ENCODE measurements at places on chromosomes 4 and X.

- no peak for DNase-seq
These were observed 23.4 kb downstream of the PIGG start for GRCh38 chr4:522438-522837.

- DNase-seq, result no peak
These were observed 3.8 kb downstream of the APLN start for GRCh38 chrX:129650821-129651510.

DNA sequence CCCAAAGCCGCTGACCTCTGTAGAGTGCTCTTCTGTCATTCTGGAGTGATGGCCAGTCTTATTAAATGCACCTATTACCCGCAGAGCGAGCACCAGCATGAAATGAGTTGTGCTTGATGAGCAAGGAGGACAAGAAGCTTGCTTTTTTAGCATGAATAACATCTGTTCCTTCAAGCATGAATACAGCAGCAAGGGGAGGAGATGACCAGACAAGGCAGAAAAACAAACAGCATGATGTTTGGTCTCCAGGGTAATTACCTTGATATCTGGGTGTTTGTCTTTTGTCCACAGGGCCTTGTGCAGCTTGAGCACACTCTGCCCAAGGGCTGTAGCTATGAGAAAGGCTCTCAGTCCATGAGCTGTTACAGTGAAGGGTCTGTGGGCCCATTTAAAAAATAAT lies 324.8 kb upstream of the DDX53 start:
- no peak for DNase-seq

- peak; percentile 96 for DNase-seq
These were observed 117.8 kb upstream of the NOCT start for GRCh38 chr4:138897811-138898226.

DNA sequence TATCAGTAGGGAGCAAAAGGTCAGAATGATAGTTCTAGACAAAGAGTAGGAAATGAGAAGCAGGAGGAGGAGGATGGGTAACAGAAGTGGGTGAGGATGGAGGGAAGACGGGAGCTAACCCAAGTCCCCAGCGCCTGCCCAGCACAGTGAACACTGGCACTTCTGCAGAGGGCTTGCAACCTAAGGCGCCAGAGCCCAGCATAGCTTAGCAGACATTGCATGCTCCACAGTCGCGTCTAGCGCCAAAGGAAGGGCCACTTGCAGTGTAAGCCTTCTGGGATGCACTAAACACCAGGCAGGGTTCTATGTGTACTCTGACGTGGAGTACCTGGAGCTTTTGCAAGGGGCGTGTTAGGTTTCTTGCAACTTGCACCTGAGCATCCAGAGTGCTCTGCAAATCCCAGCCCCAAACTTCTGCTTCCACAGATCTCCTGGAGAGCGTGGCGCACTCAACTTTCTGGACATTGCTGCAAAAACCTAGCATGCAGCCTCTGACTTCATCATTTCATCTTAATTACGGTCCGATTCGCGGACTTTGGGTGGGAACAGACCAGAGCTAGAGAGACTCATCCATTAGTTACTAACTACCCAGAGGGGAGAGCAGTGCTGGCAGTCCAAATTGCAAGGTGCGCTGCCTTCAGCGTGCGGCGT lies 46.5 kb upstream of the NKAP start:
- no peak for DNase-seq

DNA sequence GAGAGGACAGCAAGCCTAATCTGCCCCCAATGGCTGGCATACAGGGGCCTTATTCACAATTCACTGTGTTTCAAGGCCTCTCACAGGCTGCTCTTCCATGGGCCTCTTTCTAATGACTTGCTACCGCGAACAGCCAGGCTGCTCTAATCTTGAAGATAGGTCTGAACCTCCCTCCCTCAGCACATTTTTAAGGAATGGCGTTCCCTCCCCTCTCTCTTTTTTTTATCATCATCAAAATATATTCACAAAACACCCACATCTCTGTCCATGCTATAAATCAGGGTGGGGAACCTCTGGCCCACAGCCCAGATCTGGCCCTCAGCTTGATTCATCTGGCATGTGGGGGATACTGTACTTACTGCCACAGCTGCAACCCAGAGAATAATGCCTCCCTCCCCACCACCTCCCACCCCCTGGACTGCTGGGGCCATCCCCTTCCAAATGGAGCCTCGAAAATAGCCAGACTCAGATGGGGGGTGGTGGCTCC lies 76.2 kb upstream of the PLAC1 start:
- peak; percentile 94 for DNase-seq

GRCh38 chr4:153469031-153469430 lies 2.9 kb downstream of the TMEM131L start:
- no peak for DNase-seq
